ENCODE measurements at places on chromosomes 7 and 10.

DNA sequence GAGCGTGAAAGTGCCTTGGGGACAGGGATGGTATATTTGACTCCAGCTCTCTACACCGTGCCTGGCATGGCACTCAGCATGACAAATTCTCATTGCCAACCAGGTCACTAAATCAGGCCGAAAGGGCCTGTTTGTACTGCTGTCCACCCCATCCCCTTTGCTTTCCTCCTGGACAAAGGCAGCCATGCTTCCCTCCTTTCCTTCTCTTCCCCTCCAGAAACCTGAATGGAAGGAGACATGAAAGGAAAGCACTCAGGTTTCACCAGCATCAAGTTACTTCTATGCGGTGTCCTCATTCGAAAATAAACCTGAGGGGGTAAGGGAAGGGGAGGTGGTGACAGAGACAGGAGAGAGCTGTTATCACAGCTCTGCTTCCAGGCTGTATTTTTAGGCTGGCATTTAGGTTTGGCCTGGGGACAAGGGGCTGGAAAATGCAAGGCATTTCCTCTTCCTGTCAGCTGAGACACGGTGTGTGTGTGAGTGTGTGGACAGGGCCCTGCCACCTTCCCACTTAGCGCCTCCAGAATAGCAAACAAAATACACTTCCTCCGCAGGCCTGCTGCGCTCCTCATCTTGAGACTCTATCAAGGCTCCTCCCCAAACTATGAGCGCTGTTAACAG, 79.9 kb upstream of the COL13A1 start:
- DNase-seq: no peak

- DNase-seq: no peak
Observed at GRCh38 chr10:121469797-121470606, 128.2 kb downstream of the FGFR2 start.

GRCh38 chr7:163971-164881, 28.1 kb upstream of the FAM20C start:
- DNase-seq: no peak

DNA sequence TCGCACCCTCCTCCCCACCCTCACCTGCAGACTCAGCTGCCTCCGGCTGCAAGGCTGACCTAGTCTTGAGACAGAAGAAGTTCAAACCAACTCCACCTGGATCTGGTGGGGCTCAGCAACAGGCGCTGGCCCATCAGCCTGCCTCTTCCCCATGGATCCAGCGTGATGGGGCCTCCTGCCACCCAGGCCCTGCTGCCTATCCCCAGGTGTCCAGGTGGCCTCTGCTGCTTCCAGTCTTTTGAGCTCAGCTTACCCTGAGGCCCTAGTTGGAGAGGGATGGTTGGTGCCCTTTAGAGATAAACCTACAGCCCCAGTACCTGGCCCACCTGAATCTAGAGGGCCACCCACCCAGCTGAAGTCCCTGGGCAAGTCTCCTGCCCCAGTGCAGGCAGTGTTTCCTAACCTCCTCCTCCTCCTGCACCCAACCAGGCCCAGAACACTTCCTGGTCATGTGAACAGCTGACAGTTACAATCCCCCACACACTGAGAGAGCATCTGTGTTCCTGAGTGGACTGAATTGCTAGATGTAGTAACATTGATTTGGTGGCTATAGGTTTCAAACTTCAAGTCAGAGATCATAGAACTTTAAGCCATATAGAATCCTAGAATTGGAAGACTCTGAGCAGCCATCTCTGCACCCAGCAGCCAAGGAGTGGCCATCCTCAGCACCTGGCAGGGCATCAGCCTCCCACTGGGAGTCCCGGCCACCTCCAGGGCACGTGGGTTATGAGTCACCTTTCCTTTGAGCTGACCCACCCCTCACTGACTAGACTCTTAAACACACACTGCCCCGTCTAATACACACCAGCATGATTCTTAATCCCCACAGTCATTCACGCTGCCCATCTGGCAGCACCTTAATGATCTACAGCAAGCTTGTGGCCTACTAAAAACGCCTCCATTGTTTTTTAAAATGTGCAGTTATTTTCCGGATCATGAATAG, 51.9 kb downstream of the ALOX5 start:
- DNase-seq: no peak

DNA sequence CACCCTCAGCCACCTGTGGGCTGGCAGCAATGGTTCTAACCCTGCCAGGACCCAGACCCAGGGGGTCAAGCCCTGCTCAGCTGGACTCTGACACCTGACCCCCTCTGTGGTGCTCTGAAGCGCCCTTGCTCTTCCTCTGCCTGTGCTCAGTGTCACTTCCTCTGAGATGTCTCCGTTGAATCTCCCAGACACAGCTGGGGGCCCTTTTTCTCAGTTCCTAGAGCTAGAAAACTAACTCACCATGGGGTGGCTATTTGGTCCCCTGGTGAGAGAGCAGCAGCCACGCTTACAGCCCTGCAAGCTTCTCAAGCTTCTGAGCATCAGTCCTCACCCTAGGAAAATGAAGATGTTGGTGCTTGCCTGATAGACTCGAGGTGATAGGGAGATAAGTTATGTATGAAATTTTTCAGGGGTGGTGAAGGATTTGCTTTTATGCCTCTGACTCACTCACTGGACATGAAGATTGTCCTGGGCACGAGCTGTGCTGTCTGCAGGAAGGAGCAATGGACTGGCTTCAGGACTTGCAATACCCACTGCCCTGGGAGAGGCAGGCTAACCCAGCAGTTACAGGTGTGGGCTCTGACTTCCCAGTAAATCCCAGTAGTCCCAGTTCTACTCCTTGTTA, 29.6 kb downstream of the COL13A1 start:
- no peak for DNase-seq

- no peak for DNase-seq
Observed at GRCh38 chr10:24556126-24556749, 167.4 kb downstream of the ARHGAP21 start.

GRCh38 chr7:80369321-80369720, 142.5 kb downstream of the GNAT3 start:
- DNase-seq: no peak

- no peak for DNase-seq
Observed at GRCh38 chr10:110006358-110007160, 1.2 kb upstream of the ADD3 start.

- DNase-seq: no peak
Observed at GRCh38 chr7:143426479-143427142, 16.6 kb upstream of the TAS2R60 start.

GRCh38 chr10:98254234-98254974, 13.6 kb downstream of the LOXL4 start:
- DNase-seq: no peak

- DNase-seq: no peak
Observed at GRCh38 chr10:110215286-110216170, 8.1 kb downstream of the MXI1 start.

- DNase-seq: no peak
Observed at GRCh38 chr7:32316839-32317238, 173.3 kb downstream of the LSM5 start.

- no peak for DNase-seq
Observed at GRCh38 chr7:43479042-43479441, 103.9 kb upstream of the STK17A start.

DNA sequence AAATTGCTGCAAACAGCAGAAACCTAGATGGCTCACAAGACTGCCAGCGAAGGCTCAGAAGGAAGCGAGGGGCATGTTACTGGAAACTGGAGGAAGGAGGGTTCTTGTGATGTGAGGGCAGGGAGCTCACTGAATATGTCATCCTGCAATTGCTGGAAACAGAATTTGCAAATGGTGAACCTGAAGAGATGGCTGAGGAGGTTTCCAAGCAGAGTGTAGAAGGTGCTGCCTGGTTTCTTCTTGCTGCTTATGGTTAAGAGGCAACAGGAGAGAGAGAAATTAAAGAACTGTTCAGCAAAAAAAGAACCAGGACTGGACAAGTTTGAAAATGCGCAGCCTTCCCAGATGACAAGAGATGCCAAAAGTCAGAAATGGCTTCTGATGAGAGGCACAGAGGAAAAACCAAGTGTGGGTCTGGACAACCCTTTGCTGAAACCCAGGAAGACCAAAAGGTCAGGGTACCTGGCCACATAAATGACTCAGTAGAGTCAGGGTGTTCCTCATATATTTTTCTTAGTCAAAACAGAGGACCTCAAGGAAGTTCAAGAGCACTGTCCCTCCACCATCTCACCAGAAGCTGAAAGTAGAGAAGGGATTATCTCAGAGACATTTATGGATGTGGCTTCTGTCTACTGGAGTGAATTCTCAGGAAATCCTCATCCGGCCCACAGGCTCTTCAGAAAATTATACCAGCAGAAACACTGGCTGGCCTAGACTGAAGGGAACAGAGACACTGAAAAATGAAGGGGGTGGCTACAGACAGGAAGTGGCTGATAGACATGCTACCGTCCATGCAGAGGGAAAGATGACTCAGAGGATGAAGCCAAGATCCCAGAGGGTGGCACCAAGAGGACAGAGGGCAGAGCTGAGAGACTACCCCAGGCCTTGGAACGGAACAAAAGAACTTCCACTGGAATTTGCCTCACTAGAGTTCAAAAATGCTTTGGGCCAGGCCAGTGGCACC, 10.1 kb downstream of the PAPOLB start:
- no peak for DNase-seq

DNA sequence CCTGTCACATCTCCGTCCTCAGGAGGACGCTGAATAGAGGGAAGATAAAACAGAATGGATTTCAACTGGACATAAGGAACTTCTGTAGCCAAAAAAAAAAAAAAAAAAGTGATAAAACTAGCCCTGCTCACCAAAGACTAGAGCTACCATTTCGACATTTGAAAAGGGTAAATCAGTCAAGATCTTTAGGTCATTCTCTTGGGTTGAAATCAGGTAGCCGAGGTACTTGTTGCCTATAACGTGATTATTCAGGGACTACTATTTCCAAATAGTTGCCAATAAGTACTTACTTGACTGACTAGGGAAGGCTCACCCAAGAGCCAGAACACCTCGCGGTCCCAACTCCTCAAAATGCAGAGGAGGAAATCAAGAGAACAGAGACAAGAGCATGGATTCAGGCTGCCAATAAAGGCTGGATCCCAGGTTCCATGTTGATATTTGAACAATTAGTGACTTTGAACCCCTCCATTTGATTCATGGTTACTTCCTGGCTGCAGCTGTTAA, 2.0 kb downstream of the RHEB start:
- no peak for DNase-seq

DNA sequence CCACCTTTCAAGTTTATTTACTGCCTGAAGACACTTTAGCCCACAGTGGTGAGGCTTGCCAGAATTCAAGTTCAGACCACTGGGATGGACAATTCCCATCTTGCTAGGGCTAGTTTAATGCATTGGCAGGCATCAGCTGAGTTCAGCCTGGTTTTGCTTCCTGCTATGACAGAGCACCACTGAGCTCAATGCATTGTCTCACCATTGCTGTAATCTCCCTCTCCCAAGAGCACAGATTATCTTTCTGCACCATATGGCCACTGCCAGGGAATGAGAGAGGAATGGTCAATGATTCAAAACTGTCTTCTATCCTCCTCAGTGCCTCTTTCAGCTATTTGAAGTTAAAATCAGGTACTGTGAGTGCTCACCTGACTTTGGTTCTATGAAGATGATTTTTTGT, 160.8 kb downstream of the XPNPEP1 start:
- DNase-seq: no peak

Data from central memory CD8-positive, alpha-beta T cell (primary cell).